HCT116 (cell line): ENCODE measurements at places on chromosomes 7 and 10.

- no peak for DNase-seq
Observed at GRCh38 chr10:130369645-130370381, 233.6 kb downstream of the GLRX3 start.

- no peak for DNase-seq
Observed at GRCh38 chr10:77110757-77111156, 526.9 kb downstream of the KCNMA1 start.

DNA sequence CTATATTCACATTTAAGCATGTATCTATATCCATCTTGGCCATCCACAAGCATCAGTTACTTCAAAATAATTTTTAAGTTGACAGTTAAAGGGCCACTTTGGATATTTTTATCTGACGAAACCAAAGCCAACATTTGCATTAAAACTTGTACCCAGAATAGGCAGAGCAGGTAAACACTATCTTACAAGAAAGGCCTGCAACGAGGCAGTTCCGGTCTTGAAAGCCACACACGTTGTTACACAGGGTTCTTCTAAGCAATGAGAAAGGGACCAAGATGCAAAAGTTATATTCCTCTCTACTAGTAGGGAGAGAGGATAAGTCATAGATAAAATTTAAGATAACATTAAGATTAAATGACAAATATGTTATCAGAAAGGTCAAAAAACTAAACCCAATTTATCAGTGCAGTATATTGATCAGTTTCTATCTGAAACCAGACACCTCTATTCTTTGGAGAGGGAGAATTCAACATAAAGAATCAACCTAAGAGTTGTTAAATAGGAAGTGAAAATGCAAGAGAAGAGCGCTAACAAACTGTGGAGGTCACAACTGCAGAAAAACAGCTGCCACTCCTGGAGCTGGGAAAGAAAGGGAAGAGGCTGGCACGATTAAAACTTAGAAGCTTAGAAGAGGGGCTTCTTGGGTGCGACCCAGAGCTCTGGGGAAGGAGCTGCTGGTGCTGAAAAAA is 701.3 kb downstream of the TNS3 start:
- no peak for DNase-seq

DNA sequence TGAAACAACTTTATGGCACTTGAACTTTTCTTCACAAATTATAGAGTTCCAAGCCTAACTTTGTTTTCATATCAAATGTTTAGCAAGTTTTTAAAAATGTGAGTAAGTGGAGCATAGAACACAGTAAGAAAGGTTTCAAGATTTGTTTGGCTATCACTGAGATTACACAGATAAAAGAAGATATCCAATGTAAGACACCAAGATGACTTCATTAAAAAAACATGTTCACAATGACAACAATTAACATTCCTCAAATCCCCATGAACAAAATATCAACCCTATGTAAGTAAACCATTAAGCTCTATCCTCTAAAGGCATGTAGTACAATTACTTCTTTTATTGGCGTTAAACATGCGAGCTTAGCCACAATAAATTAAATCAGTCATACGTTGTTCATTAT is 129.7 kb downstream of the RELN start:
- DNase-seq: no peak

DNA sequence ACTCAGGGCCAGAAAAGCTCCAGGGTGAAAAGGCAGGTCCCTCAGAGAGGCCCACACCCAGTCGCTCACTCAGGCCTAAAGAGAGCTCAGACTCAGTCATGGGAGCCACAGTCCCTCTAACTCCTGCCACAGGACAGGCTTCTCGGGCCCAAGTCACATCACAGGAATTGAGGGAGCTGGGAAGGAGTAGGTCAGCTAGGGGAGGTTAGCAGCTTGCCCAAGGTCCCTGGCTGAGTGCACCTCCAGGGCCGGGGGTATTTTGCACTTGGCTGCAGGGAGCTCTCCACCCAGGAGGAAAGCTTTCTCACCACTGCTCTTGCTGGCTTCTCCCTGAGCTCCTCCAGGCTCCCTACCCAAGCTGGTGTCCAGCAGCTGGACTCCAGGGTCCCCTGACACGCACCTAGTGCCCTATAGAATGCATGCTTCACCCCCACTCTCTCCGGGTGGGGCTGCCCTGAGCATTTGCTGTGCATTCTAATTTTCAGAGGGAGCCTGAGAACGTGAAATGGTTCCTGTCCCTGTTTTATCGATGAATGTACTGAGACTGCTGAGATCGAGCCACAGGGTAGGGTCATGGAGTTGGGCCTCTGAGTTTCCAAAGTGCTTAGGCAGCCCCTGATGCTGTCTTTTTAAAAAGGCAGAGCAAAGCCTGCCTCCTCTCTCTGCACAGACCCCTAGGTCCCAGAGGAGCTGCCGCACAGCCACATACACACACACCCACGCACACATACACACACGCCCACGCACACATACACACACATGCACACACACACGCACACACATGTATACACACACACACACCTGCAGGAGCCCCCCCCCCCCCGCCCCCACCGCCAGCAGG is 37.9 kb upstream of the RET start:
- no peak for DNase-seq
